ENCODE measurements at places on chromosomes 7 and 10.

DNA sequence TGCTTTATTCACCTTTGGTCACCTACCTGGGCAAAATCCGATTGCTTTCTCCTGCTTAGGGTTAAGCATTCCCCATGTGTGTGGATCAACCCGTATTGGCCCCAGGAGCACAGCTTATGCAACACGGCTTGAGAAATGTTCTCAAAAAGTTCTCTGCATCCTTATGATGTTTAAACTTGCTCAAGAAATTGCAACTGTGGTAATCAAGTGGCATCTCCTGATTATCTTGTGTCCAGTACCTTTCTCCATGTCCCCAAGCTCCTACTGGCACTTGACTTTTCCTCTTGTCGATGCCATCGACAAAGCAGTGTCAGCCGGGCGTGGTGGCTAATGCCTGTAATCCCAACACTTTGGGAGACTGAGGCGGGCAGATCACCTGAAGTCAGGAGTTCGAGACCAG is 4.7 kb upstream of the PKD2L1 start:
- DNase-seq, result no peak

- DNase-seq, result peak; percentile 2
Observed at GRCh38 chr10:86963341-86963919, 4.9 kb upstream of the ADIRF start.

DNA sequence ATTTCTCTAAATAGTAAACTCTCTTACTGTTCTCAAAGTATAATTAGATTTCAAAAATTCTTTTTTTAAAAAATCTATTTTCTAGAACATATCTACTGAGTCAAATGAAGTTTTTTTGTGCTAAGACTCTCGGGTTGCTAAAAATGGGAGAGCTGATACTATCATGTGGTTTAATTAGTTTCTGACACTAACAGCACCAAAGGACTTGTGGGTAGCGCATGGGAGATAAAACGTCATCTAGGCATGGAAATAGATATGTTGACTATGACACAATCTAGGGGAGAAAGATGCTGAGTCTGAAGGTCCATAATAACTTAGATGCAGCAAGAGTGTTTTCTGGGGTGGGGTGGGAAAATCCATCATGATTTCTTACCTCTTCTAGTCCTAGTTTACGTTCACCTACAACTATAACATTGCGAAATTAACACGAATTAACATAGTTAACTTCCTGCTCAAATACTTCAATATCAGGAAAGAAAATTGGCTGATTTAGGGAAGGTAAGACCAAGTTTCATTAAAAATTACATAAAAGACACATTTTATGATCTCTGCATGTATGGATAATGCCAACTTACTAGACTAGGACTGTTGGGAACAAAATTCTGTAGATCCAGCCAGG is 14.3 kb upstream of the ARMC3 start:
- DNase-seq, result no peak

DNA sequence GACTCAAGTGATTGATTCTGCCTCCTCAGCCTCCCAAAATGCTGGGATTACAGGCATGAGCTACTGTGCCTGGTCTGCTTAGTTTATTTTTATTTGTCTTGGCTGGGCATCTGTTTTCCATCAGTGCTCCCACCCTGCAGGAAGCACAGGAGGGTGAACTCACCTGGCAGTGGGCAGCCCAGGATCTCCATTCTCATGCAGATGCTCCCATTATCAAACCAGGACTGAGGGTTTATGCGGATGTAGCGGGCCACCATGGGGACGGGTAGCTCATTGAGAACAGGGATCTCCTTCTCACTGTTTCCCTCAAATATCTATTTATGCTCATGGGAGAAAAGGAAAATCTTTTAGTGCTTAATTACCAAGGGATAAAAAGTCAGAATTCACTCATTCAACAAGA is 93.8 kb downstream of the CPXM2 start:
- no peak for DNase-seq

DNA sequence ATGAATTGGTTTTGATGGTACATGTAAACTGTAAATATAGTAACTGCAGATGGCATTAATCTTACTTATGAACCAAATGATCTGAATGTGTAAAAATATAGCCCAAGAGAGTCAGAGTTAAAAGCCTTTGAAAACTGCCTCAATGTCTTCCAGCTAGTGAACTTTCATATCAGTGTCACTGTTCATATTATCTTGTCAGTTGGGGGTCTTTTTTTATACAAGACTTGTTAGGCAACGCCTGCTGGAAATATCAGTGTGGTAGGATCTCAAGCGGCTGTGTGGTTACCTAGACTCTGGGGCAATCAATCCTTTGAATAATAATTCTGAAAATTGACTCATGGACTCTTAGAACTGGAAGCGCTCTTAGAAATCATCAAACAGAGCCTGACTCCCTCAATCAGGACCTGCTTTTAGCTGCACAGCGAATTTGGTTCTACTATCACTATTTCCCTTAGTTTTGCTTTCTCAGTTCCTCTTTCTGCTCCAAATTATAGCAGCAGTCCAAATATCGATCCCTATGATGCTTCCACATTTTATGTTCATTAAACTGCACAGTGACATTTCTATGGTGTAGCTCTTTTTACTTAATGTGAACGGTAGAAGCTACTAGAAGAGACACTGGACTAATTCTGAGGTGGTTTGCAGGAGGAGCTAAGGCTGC is 100.1 kb upstream of the COL1A2 start:
- no peak for DNase-seq

- no peak for DNase-seq
Observed at GRCh38 chr7:29946428-29947186, 43.0 kb downstream of the SCRN1 start.

- DNase-seq, result no peak
Observed at GRCh38 chr10:132789659-132790148, 3.8 kb upstream of the NKX6-2 start.

- no peak for DNase-seq
Observed at GRCh38 chr10:79021331-79021907, 47.3 kb upstream of the ZMIZ1 start.

- no peak for DNase-seq
Observed at GRCh38 chr10:117441812-117442443, 66.7 kb upstream of the PDZD8 start.

DNA sequence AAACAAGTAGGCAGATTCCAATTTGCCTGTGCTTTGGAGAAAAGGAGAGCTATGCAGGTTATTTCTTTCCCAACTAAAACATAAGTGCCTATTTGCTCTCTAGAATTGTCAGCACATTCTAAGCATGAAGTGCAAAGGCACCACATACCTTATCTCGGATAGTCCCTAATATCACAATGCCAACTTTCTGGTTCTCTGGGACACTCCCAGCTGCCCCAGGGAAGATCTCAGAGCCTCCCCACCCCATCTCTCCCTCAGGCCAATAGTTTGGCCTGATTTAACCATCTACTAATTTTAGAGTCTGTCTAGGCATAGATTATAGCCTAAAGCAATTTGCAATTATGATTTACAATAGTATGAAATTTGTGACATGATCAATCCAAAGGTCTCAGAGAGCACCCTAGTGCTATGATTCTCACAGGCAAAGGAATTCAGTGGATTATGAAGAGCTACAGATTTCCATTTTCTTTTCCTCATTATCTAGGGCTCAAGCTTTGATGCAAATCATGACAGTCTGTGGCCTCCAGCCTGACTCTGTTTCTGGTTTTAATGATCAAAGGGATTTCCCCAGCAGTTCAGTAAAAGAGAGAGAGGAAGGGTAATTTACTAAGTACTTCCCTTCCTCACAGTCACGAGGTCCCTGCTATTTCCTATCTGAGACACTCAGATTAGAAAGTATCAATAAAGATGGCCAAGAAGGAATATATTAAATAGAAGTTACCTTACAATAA is 29.0 kb upstream of the IL6 start:
- no peak for DNase-seq

- DNase-seq, result no peak
Observed at GRCh38 chr10:65346466-65346865, 1579.4 kb upstream of the LRRTM3 start.

DNA sequence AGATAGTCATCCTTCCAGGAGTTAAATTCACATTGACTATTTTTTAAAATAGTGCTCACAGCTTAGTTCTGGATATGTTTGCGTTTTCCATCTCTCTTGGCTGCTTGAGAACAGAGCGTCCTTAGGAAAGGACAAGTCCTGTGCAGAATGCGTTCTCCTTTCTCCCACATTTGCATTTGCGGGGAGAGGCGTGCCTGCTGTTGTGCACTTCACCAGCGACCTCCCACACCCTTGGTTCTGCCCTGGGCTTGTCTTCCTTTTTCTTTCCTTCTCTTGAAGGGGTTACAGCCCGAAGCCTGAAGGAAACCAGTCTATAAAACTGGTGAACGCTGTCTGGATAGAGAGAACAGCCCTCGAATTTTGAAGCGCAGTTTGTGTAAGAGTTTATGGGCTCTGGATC is 367.1 kb downstream of the DPP6 start:
- DNase-seq, result no peak

GRCh38 chr7:106180721-106181120 is 68.6 kb upstream of the SYPL1 start:
- DNase-seq, result no peak

DNA sequence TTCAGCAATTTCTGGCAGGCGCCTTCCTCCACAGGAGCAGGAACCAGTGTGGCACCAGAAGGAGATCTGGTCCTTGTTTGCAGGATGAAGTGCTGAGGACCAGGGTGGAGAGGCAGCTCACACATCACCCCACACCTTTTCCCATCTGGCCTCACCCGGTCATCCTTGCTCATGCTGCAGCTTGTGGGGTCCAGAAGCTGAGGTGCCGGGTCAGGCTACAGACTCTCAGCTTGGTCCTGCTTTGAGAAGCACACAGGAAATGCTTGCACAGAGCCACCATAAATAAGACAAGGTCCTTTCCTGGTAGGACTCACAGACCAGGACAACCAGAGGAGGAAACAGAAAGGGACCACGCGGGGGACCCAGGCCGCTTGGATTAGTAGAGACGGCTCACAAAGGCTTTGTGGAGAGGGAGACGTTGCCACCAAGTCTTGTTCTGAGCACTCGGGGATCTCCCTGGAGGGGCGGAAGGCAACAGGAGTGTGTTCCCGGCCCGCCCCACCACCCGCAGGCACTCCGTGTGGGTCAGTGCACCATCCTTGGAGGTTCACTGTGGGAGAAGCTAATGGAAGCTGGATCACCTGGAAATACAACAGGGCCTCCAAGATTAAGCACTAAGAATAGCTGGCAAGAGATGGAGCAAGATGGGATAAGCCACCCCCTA is 29.6 kb upstream of the EN2 start:
- DNase-seq, result no peak

- DNase-seq, result no peak
Observed at GRCh38 chr10:9010093-9010492, 955.6 kb downstream of the GATA3 start.

- no peak for DNase-seq
Observed at GRCh38 chr10:51000976-51001375, 73.3 kb upstream of the PRKG1 start.

DNA sequence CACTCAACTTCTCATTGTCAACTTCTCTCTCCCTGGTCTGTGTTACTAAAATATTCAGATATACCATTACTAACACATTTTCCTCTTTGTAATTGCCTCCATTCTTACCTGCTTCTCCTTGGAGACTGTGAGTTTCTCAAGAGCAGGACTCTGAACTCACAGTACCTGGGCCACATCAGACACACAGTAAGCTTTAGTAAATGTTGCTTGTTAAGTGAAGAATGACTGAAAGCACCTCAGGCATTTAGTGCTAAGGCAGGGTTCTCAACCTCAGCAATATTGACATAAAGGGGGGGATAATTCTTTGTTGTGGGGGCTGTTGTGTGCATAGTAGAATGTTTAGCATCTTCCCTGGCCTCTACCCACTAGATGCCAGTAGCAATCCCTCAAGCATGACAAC is 72.0 kb upstream of the RAB11FIP2 start:
- no peak for DNase-seq

- no peak for DNase-seq
Observed at GRCh38 chr10:20446561-20447193, 450.4 kb downstream of the NEBL start.

DNA sequence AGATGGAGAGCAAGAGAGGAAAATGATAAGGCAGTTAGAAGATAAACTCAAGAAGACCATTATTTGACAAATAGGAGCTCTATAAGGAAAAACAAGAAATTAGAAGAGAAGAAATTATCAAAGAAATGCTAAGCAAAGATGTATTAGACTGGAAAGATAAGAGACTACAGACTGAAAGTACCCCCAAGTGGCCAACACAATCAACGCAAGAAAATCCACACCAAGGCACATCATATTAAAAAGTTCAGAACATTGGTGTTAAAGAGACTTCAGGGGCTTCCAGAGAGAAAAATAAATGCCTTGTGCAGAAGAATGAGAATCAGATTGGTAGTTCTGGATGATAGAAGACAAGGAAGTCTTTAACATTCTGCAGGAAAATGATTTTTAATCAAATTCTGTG is 46.0 kb downstream of the SH2D4B start:
- DNase-seq, result no peak

DNA sequence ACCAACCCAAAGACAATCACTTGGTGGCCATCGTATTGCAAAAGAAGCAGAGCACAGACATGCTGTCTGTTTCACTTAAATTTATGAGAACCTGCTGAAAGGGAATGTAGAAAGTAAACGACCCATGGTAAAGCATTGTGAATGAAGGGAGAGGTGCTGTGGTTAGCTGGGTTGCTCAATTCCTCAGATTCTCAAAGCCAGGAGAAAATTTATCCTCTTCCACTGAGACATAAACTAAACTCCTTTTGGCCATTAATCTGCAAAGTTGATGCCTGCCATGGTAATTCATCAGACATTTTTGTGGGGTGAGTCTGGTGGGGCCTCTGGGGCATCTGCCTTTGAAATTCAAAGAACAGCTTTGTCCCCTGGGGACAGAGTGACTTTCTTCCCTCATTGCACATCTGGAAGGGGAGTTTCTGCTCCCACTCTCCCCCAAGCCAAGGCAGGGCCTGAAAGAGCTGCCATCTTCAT is 951.0 kb downstream of the LRMDA start:
- no peak for DNase-seq

- DNase-seq, result no peak
Observed at GRCh38 chr7:20491284-20491683, 124.2 kb upstream of the ABCB5 start.

DNA sequence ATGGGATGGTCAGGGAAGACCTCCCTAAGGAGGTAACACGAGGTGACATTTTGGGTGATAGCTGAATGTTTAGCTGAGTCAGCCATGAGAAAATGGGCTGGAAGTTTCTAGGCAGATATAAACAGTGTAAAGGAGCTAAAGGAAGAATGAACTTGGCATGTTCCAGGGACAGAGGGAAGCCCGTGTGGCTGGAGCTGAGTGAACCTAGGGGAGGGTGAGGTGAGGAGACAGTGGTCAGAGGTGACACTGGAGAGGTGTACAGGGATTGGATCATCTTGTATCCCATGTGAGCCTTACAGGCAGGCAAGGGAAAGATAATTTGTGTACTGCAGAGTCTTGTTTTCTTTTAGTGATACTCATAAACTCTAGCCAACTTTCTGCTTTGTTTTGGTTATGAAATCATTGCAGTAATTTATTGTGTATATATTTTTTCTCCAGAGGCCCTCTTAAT is 1.8 kb downstream of the STARD3NL start:
- no peak for DNase-seq

DNA sequence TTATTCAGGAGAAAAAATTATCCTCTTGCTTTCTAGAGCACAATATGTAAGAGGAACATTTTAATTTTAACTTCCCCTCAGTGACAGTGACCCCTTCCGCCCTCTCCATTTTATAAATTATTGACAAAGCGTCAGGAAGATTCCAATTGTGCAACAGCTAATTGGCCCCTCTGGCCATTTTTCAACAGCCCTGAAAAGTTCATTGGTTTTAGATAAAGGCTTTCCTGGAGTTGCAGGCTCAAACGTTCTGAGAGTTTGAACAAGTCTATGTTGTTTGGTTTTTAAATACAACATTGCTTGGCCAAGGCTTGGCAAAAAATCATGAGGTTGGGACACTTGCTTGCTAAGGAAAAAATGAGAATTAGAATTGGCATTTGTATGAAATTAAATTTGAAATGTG is 422.2 kb upstream of the ANKRD30A start:
- no peak for DNase-seq
